ENCODE measurements at places on chromosomes 6 and 20.

DNA sequence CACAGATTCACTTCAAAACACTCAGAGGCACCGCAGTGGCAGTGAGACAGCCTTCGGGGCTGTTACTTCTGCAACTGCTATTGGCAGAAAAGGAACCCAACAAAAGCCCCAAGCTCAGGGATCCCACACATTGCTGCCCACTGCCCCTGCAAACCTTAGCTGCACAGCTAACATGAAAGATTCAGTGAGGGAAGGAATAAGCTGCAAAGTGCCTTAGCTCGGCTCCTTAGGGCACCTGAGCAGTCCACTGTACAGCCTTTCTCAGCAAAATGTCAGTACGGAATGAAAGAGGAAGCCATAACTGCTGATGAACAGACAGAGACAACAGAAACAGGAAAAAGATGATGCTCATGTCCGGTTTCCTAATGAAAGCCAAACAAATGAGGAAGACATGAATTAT lies 179.7 kb upstream of the SHLD1 start:
- DNase-seq, result no peak

- no peak for DNase-seq
Observed at GRCh38 chr6:36501686-36502085, 45.6 kb downstream of the STK38 start.

- DNase-seq, result no peak
Observed at GRCh38 chr20:1462001-1462400, 4.6 kb downstream of the NSFL1C start.

DNA sequence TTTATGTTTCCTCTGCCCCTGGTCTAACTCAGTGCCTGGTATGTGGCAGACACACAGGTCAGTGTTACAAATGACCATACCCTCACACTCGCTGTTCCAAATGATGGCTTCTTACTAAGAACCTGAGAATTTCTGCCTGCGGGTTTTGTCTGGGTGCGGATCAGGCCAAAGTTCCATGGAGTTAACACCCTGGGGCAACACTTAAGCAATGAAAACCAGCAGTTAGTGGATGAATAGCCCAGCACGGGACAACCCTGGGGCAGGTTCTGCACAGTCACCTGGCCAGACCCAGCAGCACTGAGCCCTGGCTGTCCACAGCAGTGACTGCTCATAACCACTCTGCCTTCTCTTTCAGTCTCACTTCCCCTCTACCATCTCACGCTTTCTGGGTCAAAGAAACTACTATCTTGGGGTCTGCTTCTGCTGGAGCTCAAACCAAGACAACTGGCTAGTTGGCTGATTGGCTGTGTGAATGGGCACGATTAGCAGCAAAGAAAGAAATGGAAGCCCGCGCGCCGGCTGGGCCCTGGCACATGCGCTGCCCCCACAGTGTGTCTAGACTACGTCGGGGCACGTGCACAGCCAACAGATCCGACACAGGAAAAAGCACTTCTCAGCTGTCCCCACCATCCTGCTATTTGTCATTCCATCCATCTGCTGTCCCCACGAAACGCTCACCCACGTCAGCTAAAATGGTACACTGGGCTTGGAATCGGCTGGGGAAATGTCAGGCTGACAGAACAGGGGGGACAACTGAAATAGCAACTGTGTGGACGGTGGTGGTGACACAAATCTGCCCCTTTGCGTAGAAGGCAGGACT lies 36.6 kb downstream of the MGME1 start:
- DNase-seq, result no peak

GRCh38 chr6:10561611-10562199 lies 40.6 kb downstream of the GCNT2 start:
- no peak for DNase-seq

- no peak for DNase-seq
Observed at GRCh38 chr6:15194453-15194852, 51.4 kb upstream of the JARID2 start.

DNA sequence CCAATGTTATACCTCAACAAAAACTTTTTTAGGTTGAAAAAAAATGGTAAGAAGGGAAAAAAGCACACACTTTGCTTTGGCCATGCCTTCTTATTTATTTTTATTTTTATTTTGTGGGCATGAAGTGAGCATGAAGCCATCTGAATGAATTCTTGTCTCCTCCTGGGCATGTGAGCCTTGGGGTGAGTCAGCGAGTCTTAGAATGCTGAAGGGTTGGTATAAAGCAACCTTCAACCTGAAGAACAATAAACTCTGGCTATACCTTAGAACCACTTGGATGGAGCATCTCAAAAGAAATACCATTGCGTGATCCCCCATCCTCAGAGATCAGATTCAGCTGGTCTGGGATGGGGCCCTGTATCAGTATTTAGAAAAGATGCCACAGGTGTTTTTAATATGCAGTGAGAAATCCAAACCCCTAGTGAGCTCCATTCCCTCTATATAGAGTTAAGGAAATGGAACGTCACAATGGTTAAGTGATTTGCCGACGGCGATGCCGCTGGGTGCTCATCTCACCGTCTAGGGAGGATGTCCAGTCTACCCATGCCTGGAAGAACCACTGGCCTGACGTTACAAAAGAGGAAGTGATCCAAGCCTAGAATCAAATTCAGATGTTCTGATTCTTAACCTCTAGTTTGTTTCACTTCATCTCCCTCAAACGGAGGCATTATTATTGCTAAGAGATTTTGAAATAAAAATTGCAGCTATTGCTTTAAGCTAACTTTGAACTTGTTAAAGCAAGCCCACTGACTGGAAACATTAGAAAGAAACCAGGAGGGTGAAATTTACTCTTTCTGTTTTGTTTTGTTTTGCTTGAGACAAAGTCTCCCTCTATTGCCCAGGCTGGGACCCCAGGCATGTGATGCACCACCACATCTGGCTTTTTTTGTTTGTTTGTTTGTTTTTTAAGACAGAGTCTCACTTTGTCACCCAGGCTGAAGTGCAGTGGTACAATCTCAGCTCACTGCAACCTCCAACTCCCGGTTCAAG lies 67.1 kb downstream of the EDN1 start:
- no peak for DNase-seq

DNA sequence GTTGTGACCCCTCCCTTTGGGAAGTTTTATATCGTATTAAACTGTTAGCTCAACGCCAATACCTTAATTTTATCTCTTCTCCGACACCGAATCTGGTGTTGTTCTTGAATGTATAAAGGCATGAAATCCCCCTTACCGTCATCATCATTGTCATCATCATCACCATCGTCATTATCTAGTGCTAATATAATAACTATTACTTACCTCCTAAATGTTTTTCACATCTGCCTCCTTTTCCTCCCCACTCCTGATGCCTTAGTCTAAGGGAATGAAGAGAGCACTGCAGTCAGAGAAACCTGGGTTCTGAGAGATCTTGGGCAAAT lies 677 bp upstream of the ZBTB24 start:
- no peak for DNase-seq

DNA sequence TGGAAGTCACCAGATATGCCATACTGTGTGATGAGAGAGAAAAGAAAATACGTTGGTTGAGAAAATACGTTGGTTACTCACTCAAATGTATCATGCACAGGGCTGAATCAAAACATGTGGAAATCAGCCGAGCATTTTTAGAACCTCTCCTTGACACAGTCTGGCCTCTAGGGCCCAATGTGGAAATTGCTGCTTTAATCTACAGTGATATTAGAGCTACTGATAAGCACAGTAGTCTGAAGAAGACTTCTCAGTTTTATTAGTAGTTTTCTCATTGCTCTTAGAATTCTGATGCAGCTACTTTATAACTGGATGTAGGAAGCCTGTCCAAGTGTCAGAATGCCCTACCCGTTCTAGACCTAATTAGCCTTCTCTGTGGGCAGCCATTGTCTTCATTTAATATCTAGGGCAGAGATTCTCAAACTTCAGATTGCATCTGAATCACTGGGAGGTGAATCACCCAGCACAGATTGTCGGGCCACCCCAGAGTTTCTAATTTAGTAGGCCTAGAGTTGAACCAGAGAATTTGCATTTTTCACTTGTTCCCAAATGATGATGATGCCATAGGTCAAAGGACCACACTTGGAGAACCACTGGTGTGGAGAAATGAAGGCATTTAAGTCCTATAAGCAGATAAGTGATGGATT lies 229.1 kb downstream of the PLCB1 start:
- no peak for DNase-seq

- DNase-seq, result no peak
Observed at GRCh38 chr20:14879839-14880238, 542.4 kb upstream of the FLRT3 start.

- no peak for DNase-seq
Observed at GRCh38 chr6:155684416-155685196, 229.0 kb upstream of the NOX3 start.

- DNase-seq, result no peak
Observed at GRCh38 chr6:124482071-124482491, 480.2 kb upstream of the RNF217 start.

DNA sequence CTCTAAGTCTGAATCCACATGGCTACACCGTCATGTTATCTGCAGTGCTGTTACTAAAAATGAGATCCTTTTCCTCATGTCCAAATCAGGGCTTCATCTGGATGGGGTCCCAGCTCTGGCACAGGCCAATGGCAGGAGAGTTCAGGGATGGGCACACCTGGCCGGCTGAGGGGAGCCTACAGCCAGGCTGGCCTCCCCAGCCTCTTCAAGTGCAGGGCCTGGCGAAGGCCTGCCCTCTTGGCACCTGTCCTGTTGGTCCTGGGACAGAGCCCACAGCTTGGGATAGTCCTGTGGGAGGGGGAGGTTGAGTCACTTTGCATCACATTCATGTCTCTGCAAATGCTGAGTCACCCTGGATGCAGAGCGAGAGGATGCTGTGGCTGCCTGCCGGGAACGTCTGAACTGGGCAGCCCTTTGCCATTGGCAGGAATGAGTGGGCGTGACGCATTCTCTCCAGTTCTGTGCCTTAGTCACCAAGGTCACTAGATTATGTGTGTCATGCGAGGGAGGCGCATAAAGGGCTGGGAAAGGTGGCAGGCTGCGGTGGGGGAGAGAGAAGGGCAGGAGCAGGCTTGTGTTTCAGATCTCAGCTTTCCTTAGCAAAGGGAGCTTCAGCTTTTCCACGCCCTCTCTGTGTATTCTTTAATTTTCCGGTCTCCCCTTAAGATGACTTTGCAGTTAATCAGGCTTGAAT lies 223.2 kb upstream of the ECI2 start:
- DNase-seq, result no peak

GRCh38 chr6:130357436-130357835 lies 8.4 kb upstream of the TMEM200A start:
- no peak for DNase-seq

GRCh38 chr6:35586542-35586941 lies 73.8 kb upstream of the TULP1 start:
- DNase-seq, result no peak

GRCh38 chr6:52157301-52157941 lies 28.8 kb upstream of the IL17A start:
- DNase-seq, result no peak

GRCh38 chr6:16539086-16539931 lies 222.0 kb downstream of the ATXN1 start:
- no peak for DNase-seq

GRCh38 chr6:45617441-45617840 lies 239.7 kb upstream of the SUPT3H start:
- DNase-seq, result no peak

- DNase-seq, result peak; percentile 97
Observed at GRCh38 chr6:2765166-2765895, at the start of gene WRNIP1. TSS of gene WRNIP1 (plus strand) at chr6:2765393. CDS start at chr6:2765623, 230 bp downstream.

GRCh38 chr6:16547587-16547986 lies 213.7 kb downstream of the ATXN1 start:
- no peak for DNase-seq

GRCh38 chr6:27250277-27251111 lies 3.0 kb downstream of the PRSS16 start:
- DNase-seq, result no peak

GRCh38 chr20:49659056-49659455 lies 54.6 kb downstream of the B4GALT5 start:
- DNase-seq, result no peak

GRCh38 chr20:889932-890463 lies 26.1 kb downstream of the ANGPT4 start:
- DNase-seq, result no peak

- no peak for DNase-seq
Observed at GRCh38 chr6:31170987-31171671, 647 bp upstream of the POU5F1 start.

DNA sequence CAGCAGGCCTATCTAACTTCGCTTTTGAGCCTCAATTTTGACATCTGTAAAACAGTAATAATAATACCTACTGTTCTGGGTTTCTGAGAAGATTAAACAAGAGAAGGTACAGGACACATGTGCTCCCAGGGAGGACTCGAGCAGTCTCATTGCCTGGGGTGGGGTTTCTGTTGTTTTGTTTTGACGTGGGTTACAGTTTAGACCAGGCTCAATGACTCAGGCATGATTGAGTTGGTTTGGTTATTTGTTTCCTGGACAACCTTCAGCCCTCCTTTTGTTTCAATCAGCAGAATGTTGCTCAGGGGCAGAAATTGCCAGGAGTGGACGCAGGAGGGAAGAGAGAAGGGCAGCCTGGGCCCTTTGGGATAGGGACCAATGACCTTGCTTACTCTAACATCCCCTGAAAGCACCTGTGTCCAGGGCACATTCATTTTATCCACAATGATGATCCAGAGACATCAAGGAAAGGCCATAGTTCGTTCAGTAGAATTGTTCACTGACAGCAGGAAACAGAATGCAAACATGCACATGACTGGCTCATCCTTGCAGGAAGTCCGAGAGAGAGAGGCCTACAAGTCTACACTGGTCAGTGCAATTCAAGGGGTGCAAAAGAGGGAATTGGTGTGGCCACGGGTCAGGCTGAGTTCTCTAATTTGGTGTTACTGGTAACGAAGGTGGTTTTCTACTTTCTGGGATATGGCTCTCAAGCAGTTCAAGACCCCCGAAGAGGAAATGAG lies 74.5 kb upstream of the MRPS10 start:
- no peak for DNase-seq

DNA sequence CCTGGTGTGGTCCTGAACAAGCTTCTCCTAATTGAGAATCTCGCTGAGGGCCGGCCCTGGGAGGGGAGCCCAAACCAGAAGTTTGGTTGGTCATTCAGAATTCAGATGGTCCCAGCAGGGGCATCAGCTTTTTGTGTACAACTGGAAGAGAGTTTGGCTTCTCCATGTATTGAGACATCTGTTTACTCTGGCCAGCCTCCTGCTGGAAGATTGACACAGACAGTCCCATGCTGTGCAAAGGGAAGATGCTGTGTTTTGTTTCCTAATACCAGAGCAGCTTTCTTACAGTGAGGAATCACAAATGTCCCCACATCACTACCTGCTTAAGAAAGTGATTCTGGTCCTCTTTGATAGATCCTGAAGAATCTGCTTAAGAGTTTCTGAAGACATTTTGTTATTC lies 97.8 kb downstream of the PLEKHG1 start:
- peak; percentile 66 for DNase-seq

GRCh38 chr6:47231151-47231550 lies 78.6 kb downstream of the TNFRSF21 start:
- DNase-seq, result no peak

- no peak for DNase-seq
Observed at GRCh38 chr6:25166955-25167748, 112.0 kb upstream of the CARMIL1 start.

GRCh38 chr20:33744773-33745385 lies 13.1 kb downstream of the ZNF341 start:
- DNase-seq, result no peak

- peak; percentile 47 for DNase-seq
Observed at GRCh38 chr6:18362058-18362561, 25.0 kb upstream of the RNF144B start.

GRCh38 chr6:85632164-85632942 lies 10.3 kb downstream of the SYNCRIP start:
- DNase-seq, result no peak

Measured in LNCaP clone FGC (cell line).